NCI-H2171 (cell line): ENCODE measurements at places on chromosomes 7 and 10.

GRCh38 chr7:83697804-83698530, 49.0 kb upstream of the SEMA3E start:
- DNase-seq: no peak

DNA sequence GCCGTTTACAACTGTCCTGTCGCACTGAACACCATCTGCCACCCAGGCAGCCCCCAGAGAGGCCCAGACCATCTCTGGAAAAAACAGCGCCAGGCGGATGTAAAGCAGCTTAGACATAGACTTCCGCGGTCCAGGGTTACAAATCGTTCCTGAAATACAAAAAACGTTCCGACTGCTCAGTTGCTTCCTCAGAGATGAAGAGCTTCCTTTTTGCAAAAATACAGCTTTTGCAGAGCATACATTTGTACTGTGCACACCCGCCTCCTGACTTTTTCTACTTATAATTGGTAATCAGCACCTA, 11.4 kb downstream of the DAGLB start:
- peak; percentile 65 for DNase-seq

DNA sequence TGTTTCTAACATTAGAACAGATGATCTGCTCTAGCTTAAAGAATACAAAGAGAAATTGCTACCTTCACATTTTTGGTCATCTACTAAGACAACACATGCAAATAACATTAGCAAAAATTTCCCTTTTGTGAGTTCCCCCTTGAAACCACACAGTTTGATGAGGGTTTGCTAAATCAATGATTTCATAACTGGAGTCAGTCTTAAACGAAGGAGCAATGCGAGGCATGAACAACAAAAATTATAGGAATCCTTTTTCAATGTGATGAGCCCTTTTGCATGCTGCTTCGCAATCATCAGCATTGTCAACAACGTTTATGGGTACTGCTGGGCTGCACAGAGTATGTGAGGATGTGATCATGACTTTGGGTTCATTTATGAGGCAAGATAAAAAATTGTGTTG, 286.4 kb downstream of the C7orf25 start:
- DNase-seq: no peak

GRCh38 chr10:81216949-81217348, 658.0 kb upstream of the NRG3 start:
- no peak for DNase-seq
